Neural progenitor cell (in vitro differentiated cells): ENCODE measurements at places on chromosomes 16 and 17. TPM values are rescaled to one million over a fixed set of nuclear protein-coding genes. Genes with fewer than 3 reads are reported as not detected.
A peak's percentile ranks its signal among the peaks of the same experiment; 100 is the strongest.

DNA sequence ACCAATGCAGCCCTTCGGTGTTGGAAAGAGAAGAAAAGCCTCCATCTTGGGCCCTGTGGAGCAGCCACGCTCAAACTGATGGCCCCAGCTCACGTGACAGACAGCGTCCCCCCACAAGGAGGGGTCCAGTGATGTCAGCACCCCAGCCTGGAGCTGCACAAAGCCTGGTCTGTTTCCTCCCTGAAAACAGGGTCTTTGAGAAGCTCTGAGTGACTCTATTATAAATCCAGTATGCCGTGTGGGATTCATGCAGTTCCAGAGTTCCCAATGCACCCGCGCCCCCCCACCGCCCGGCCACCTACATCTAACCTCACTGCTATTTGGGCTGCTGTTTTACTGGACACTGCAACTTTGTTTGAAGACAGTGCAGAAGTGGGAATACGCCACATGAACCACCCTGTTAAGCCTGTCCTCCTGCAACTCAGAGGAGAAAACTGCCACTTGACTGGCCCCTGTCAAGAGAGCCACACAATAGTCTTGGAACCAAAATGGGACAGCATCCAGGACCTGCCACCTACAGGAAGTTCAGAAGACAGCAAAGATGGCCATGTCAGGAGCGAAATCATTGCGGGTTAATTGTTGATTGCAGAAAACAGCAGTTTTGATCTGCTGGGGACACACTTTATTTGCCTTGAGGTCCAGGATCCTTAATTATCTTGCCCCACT lies 33.1 kb downstream of the PMP22 start:
- H3K4me3 ChIP-seq, result no peak overlapping the region
- H3K4me1 ChIP-seq, result no peaks in the 10 kb centered on the region
- no peaks in the 10 kb centered on the region for H3K36me3 ChIP-seq

DNA sequence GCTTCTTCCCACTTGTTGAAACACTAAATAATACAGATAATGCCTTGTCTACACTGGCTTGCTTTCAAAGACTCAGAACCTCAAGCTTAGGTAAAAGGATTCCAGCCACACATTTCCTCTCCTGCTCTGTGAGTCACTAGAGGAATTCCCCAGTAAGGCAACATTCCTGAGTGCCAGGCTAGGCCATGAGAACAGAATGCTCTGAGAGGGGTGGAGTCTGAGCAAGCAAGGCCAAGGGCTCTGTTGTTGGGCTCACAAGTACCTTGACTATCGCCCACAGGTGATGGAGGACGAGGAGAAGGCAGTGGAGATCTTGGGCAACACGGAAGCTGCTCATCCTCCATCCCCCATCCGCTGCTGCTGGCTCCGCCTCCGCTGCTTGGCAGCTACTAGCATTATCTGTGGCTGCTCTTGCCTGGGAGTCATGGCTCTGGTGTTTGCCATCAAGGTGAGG lies 6.7 kb upstream of the PHKG2 start:
- no peak overlapping the region for H3K27ac ChIP-seq
- no peak overlapping the region for H3K4me3 ChIP-seq
- DNase-seq, result no peak
- H3K27me3 ChIP-seq, result no peaks in the 10 kb centered on the region
- H3K4me1 ChIP-seq, result no peaks in the 10 kb centered on the region

DNA sequence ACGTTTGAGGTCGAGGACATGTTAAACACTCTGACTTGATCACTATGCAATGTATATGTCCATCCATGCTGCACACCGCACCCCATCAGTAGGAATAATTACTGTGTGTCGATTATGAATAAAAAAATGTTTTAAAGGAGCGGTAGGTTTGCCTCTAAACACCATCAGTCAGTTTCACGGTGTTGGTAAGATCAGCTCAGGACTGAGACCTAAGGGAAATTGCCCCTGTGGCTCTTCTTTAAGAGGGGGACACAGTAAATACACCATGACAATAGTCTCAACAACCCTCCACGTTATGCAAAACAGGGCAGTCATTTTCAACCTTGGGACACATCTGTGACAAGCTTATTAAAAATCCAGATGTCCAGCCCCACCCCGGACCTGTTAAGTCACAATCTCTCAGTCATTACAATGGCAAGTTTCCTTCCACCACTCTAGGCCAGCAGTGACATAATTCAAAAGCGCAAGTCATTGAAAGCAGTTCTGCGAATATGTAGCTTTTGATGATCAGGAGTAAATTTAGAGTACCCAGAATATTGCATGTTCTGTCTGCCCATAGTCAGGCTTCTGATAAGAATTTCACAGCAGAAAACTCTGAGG lies 1.2 kb downstream of the ATMIN start:
- peaks cover 37% of the 10 kb centered on the region for H3K4me1 ChIP-seq
- H3K27me3 ChIP-seq, result no peaks in the 10 kb centered on the region
- DNase-seq, result no peak
- no peak overlapping the region for H3K27ac ChIP-seq
- peak overlapping the region; percentile 99 for H3K4me3 ChIP-seq
- no peaks in the 10 kb centered on the region for H3K36me3 ChIP-seq

- no peak for DNase-seq
- H3K4me3 ChIP-seq, result no peak overlapping the region
- H3K36me3 ChIP-seq, result no peaks in the 10 kb centered on the region
Measured at GRCh38 chr17:67194134-67194533, 50.9 kb downstream of the HELZ start.

- peaks cover 50% of the 10 kb centered on the region for H3K4me1 ChIP-seq
- no peak overlapping the region for H3K4me3 ChIP-seq
- no peaks in the 10 kb centered on the region for H3K36me3 ChIP-seq
- DNase-seq, result no peak
- no peak overlapping the region for H3K27ac ChIP-seq
- H3K27me3 ChIP-seq, result no peaks in the 10 kb centered on the region
Measured at GRCh38 chr17:73610331-73610911, 33.8 kb downstream of the SDK2 start.

GRCh38 chr16:9443864-9444263 lies 352.4 kb downstream of the HAPSTR1 start:
- no peaks in the 10 kb centered on the region for H3K27me3 ChIP-seq
- no peak overlapping the region for H3K4me3 ChIP-seq
- H3K36me3 ChIP-seq, result no peaks in the 10 kb centered on the region
- no peaks in the 10 kb centered on the region for H3K4me1 ChIP-seq

DNA sequence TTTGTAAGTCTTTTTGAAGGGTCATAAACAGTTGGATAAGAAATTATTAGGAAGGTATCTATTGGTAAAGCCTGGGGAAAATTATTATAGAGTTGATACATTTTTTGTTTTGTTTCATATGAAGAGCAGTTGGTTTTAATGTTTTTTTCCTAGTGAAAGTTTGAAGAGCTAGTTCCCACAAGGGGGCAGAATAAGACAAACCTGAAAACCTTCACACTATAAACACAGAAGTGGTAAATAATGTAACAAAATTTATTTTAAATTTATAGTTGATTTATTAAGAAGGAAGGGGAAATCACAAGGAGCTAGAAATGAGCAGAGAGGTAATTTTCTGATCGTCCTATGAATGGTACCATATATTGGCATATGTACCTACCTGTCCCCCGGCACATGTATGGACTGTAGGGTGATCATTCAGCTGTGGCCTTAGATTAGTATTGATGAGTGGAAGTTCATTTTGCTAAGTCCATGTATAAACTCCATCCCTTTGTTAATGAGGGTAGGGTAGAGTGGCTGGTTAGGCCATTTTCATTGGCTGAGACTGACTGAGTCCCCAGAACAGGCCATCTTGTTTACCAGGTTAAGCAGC lies 116.3 kb downstream of the TANC2 start:
- H3K27me3 ChIP-seq, result no peaks in the 10 kb centered on the region
- H3K4me1 ChIP-seq, result peaks cover 9% of the 10 kb centered on the region
- H3K4me3 ChIP-seq, result no peak overlapping the region
- no peak for DNase-seq
- no peak overlapping the region for H3K27ac ChIP-seq

DNA sequence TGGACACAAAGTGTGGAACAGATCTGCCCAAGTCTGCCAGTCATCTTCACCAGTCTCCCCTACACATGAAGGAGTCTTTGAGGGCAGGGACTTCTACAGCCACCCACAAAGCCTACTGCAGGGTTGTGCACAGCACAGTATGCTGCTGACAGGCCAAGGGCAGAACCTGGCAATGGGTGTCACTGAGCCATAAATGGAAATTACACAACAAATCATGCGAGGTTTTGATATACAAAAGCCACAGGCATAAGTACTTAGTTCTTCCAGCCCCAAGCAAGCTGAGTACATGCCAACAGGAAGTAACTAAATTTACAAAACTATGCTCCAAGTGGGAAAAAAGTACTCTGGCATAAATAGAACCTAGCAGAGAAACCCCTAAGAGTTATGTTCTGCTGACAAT lies 7.8 kb upstream of the PSMC3IP start:
- no peak overlapping the region for H3K4me3 ChIP-seq
- no peaks in the 10 kb centered on the region for H3K4me1 ChIP-seq
- no peaks in the 10 kb centered on the region for H3K27me3 ChIP-seq
- H3K36me3 ChIP-seq, result no peaks in the 10 kb centered on the region
- no peak for DNase-seq

DNA sequence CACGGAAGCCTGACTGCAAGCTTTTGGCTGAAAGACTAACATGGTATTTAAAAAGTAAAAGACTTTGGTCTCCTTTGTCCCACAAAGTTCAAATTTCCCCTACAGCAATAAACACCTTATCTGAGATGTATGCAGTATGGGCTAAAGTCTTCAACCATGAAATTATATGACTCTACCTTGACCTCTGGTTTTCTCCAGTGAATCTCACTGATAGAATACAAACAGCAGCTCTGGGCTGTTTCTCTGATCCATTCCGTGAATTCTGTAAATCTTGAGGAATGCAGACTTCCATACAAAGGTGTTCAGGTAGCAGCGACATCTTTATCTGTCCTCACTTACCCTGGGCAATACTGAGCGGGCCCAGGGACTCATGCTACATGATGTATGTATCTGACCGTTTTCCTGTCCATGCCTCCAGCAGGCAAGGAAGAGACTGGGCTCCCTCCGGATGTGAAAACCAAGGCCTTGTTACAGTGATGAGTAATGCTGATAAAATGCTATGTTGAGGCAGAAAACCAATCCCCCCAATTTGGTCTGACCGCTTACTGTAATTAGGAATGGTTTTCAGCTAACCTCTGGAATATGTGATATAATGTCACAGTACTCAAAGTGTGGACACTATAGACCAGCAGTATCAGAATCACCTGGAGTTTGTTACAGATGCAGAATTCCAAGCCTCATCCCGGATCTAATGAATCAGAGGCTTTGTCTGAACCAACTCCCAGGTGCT lies 589.8 kb downstream of the HS3ST4 start:
- no peaks in the 10 kb centered on the region for H3K27me3 ChIP-seq
- H3K4me3 ChIP-seq, result no peak overlapping the region
- no peaks in the 10 kb centered on the region for H3K4me1 ChIP-seq
- no peak overlapping the region for H3K27ac ChIP-seq

DNA sequence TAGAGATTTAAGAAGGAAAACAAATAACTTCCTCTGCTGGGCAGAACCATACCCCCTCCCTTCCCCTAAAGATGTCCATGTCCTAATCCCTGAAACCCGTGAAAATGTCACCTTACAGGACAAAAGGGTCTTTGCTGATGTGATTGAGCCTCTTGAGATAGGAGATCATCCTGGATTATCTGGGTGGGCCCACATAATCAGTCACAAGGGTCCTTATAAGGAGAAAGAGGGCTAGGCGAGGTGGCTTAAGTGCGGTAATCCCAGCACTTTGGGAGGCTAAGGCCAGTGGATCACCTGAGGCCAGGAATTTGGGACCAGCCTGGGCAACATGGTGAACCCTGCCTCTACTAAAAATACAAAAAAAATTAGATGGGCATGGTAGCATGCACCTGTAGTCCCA lies 12.0 kb upstream of the SLC39A11 start:
- no peaks in the 10 kb centered on the region for H3K4me1 ChIP-seq
- no peak overlapping the region for H3K4me3 ChIP-seq
- no peak for DNase-seq
- no peaks in the 10 kb centered on the region for H3K27me3 ChIP-seq
- no peak overlapping the region for H3K27ac ChIP-seq

The KLHL10 gene
- total RNA-seq, result 0.65 TPM in 1 of 2 replicates, not detected in the other

GRCh38 chr17:80938556-80938955 lies 53.1 kb upstream of the CHMP6 start:
- H3K4me3 ChIP-seq, result no peak overlapping the region
- peaks cover 38% of the 10 kb centered on the region for H3K4me1 ChIP-seq
- DNase-seq, result no peak
- H3K36me3 ChIP-seq, result no peaks in the 10 kb centered on the region
- no peak overlapping the region for H3K27ac ChIP-seq

- H3K27ac ChIP-seq, result no peak overlapping the region
- peaks cover 57% of the 10 kb centered on the region for H3K27me3 ChIP-seq
- no peaks in the 10 kb centered on the region for H3K36me3 ChIP-seq
- H3K4me3 ChIP-seq, result no peak overlapping the region
Measured at GRCh38 chr17:50565402-50566350, 5.2 kb downstream of the CACNA1G start.

The SCIMP gene
- not detected in 2 replicates for total RNA-seq

DNA sequence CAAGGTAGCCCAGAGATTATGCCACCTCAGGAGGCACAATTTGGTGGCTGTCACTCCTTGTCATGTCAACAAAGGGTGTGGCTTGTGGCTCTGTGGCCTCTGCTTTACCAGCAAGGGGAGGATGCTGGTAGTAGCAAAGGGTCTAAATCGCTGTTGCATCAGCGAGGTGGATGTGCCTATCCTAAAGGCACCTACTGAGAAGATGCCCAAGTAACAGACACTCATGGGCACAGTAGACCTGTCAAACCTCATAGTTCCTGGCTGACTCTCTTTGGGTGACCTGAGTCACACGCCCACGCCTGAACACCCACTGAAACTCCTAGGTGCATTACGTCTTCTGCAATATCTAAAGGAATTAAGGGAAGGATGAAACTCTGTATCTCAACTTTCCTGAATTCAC lies 139.5 kb downstream of the PRKCB start:
- no peak overlapping the region for H3K27ac ChIP-seq
- no peaks in the 10 kb centered on the region for H3K36me3 ChIP-seq
- no peak for DNase-seq
- no peaks in the 10 kb centered on the region for H3K4me1 ChIP-seq
- no peaks in the 10 kb centered on the region for H3K27me3 ChIP-seq

DNA sequence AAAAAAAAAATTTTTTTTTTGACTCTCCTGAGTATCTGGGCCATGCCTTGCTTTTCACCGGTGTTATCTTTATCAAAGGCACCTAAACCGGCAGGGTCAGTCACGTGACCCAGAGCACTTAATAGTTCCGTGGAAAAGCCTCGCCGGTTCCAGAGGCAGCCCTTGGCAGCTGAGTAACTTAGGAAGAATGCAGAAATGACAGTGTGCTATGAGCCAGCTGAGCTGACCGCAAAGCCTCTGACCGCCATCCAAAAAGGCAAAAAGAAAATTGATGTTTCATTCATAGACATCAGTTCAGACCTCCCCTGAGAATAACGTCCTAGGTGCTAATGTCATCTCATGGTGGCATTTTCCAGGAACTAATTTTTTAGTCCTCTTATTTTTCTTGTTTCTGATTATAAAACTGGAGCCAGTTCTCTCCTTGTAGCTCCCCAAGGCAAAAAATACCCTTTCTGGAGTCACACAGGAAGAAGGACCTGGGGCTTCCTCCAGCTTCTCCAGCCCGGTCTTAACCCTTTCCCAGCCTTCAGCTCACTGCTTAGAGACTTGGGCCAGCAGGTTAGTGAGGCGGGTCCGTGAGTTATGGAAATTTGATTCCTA lies 122.6 kb downstream of the SOCS1 start:
- no peak overlapping the region for H3K4me3 ChIP-seq
- H3K36me3 ChIP-seq, result no peaks in the 10 kb centered on the region
- no peaks in the 10 kb centered on the region for H3K27me3 ChIP-seq
- DNase-seq, result no peak
- peaks cover 11% of the 10 kb centered on the region for H3K4me1 ChIP-seq

The KRT40 gene
- total RNA-seq, result not detected in 2 replicates

The CUEDC1 gene
- 8.8 and 14.7 TPM in 2 replicates for total RNA-seq
